Immature natural killer cell (primary cell): ENCODE measurements at places on chromosomes 1 and 21.

- no peak for DNase-seq
- peaks cover 9% of the 10 kb centered on the region for H3K27me3 ChIP-seq
- no peak overlapping the region for H3K4me3 ChIP-seq
- H3K27ac ChIP-seq, result no peak overlapping the region
- H3K36me3 ChIP-seq, result no peaks in the 10 kb centered on the region
- no peaks in the 10 kb centered on the region for H3K4me1 ChIP-seq
These were observed 100.3 kb downstream of the KCNJ15 start for GRCh38 chr21:38356883-38357625.

DNA sequence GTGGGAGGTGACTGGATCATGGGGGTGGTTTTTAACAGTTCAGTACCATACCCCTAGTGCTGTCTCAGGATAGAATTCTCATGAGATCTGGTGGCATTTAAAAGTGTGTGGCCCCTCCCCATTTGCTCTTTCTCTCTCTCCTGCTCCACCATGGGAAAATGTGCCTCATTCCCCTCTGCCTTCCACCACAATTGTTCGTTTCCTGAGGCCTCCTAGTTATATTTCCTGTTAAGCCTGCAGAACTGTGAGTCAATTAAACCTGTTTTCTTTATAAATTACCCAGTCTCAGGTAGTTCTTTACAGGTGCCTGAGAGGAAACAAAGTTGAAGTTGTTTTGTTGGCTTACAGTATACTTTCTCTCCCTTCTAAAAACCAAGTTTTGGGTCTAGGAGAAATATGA is 23.1 kb upstream of the SLC22A15 start:
- no peak overlapping the region for H3K4me3 ChIP-seq
- no peaks in the 10 kb centered on the region for H3K4me1 ChIP-seq
- no peak for DNase-seq
- H3K27ac ChIP-seq, result no peak overlapping the region

GRCh38 chr1:46084553-46085451 is 47.6 kb downstream of the PIK3R3 start:
- H3K27me3 ChIP-seq, result no peaks in the 10 kb centered on the region
- no peak for DNase-seq
- H3K36me3 ChIP-seq, result peaks cover 8% of the 10 kb centered on the region
- no peak overlapping the region for H3K4me3 ChIP-seq
- no peak overlapping the region for H3K27ac ChIP-seq

GRCh38 chr1:13878451-13878850 is 178.5 kb downstream of the PRDM2 start:
- no peak overlapping the region for H3K4me3 ChIP-seq
- no peaks in the 10 kb centered on the region for H3K4me1 ChIP-seq
- no peaks in the 10 kb centered on the region for H3K27me3 ChIP-seq
- H3K27ac ChIP-seq, result no peak overlapping the region
- DNase-seq, result no peak

GRCh38 chr1:59406437-59407164 is 109.7 kb downstream of the FGGY start:
- no peak overlapping the region for H3K4me3 ChIP-seq
- H3K36me3 ChIP-seq, result peaks cover 3% of the 10 kb centered on the region
- no peak for DNase-seq
- H3K4me1 ChIP-seq, result no peaks in the 10 kb centered on the region
- no peak overlapping the region for H3K27ac ChIP-seq

- no peak overlapping the region for H3K27ac ChIP-seq
- no peak overlapping the region for H3K4me3 ChIP-seq
- no peaks in the 10 kb centered on the region for H3K27me3 ChIP-seq
- H3K4me1 ChIP-seq, result peaks cover 13% of the 10 kb centered on the region
These were observed 65.3 kb downstream of the CAMTA1 start for GRCh38 chr1:6850537-6850936.

GRCh38 chr1:40332695-40333094 is 15.6 kb upstream of the COL9A2 start:
- H3K4me3 ChIP-seq, result no peak overlapping the region
- H3K4me1 ChIP-seq, result no peaks in the 10 kb centered on the region
- DNase-seq, result no peak
- H3K27me3 ChIP-seq, result no peaks in the 10 kb centered on the region

GRCh38 chr1:91120936-91121335 is 99.1 kb upstream of the ZNF644 start:
- H3K4me1 ChIP-seq, result peaks cover 35% of the 10 kb centered on the region
- DNase-seq, result no peak
- H3K27me3 ChIP-seq, result peaks cover 3% of the 10 kb centered on the region
- H3K27ac ChIP-seq, result no peak overlapping the region
- H3K36me3 ChIP-seq, result no peaks in the 10 kb centered on the region

- H3K4me1 ChIP-seq, result peaks cover 3% of the 10 kb centered on the region
- H3K27ac ChIP-seq, result no peak overlapping the region
- no peaks in the 10 kb centered on the region for H3K27me3 ChIP-seq
- peaks cover 5% of the 10 kb centered on the region for H3K36me3 ChIP-seq
These were observed 77.3 kb upstream of the PTGFRN start for GRCh38 chr1:116832308-116832931.
